C1 segment of cervical spinal cord (tissue), 14 donors: ENCODE measurements at places on chromosomes 16 and 17.
A peak's percentile ranks its signal among the peaks of the same experiment; 100 is the strongest.

- no peak for DNase-seq
These were observed 115.1 kb downstream of the ABCA8 start for GRCh38 chr17:68840073-68840472.

- no peak for DNase-seq
These were observed 27.7 kb upstream of the CCDC182 start for GRCh38 chr17:57772774-57773173.

- no peak for DNase-seq
These were observed 280.9 kb upstream of the TNRC6C start for GRCh38 chr17:77677630-77678029.

GRCh38 chr17:42288803-42289610, 709 bp downstream of the STAT5A start:
- DNase-seq = peak; percentile 21

GRCh38 chr17:74738051-74738996, 1.3 kb downstream of the RAB37 start:
- DNase-seq = no peak

GRCh38 chr17:77391668-77392375, 251.1 kb downstream of the SEC14L1 start:
- no peak for DNase-seq

DNA sequence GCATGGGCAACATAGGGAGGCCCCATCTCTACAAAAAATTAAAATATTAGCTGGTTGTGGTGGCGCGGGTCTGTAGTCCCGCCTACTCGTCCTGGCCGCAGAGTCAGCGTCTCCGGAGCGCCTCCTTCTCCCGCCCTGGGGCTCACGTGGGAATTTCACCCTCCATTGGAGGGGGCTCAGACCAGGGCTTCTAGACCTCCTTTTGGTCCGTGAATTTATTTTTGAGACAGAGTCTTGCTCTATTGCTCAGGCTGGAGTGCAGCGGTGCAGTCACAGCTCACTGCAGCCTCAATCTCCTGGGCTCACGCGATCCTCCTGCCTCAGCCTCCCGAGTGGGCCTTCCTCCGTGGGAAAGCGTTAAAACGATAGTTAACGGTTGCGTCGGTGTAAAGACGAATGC, 394 bp upstream of the NME4 start:
- no peak for DNase-seq

DNA sequence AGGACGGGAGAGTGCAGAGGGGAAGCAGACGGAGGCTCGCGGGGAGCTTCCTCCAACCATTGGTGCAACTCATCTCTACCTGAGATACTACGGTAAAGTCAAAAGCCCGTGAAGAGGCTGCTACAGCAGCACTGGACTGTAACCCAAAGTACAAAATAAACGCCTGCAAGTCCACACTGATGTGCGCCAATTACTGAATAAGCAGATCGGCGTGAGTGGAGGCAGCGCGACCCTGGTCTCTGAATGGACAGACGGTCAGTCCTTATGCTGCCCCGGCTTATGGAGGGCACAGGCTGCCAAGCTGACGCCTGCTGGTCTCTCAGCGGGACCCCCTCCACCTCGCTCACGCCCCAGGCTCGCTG, 58.5 kb downstream of the LMF1 start:
- no peak for DNase-seq

DNA sequence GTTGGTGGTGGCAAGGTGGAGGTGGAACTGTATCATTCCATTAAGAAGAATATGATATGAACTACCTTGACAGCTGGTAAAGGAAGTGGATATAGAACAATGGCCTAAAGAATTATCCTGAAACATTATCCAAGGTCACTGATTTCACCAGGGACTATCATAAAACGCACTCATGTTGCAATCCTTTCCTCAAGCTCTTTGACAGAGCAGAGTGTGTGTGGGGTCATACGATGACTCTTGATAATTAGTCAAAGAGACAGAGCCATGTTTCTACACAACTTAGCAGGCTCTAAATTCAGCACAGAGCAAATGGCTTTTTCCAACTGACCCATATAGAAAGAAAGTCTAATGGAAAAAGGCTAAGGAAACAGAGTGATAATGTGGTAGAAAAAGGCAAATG, 126.4 kb upstream of the ANKFN1 start:
- DNase-seq = no peak

- no peak for DNase-seq
These were observed 28.2 kb upstream of the BRD7 start for GRCh38 chr16:50396761-50397535.

- no peak for DNase-seq
These were observed 214.9 kb upstream of the MPHOSPH6 start for GRCh38 chr16:82384949-82385348.

DNA sequence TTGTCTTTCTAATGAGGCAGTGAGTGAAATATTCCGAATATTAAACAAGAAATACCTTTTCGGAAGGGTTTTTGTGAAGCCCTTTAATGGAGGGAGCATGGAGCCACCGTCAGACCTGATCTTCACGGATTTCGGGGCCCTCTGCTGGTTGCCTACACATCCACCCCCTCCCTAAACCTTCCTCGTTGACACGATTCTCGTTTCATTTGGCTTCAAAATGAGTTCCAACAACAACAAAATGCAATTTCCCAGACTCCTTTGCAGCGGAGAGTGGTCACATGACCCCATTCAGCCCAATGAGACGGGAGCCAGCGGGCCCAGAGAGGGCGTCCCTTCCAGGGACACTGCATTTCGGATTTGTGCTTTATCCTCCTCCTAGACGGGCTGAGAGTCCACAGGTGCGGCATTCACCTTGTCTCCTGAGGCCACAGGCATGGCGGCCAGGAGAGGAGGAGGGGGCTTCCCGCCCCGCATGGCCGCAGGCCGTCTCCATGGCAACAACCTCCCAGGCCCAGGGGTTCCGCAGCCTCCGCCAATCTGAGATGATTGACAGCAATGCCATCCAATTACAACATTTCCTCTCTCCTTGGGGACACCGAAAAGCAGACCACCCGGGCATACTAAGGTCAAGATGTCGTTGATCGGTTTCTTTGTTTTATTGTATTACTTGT, 259.8 kb downstream of the C16orf95 start:
- DNase-seq = no peak

DNA sequence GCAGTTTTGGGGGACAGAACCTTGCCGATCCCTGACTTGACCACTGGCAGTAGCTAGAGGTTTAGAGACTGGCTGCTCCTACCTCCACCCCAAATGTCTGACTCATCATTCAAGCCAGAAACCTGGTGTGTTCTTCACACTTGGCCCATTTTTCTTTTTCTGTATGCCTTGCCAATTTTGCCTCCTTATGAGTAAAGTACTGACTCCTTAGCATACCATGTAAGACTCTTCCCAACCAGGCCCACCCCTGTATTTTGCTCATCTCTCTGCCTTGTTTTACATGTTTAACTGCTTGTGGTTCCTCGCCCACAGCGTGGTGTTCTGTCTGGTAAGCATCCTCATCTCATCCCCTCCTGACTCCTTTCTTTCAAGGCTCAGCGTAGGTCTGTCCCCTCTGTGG, 37.9 kb downstream of the NUP88 start:
- DNase-seq = no peak

GRCh38 chr16:63808730-63809129, 1313.1 kb downstream of the CDH11 start:
- DNase-seq = no peak

- no peak for DNase-seq
These were observed 1.1 kb upstream of the RAB40B start for GRCh38 chr17:82699551-82699950.

GRCh38 chr16:50501986-50502615, 46.1 kb upstream of the NKD1 start:
- DNase-seq = no peak

DNA sequence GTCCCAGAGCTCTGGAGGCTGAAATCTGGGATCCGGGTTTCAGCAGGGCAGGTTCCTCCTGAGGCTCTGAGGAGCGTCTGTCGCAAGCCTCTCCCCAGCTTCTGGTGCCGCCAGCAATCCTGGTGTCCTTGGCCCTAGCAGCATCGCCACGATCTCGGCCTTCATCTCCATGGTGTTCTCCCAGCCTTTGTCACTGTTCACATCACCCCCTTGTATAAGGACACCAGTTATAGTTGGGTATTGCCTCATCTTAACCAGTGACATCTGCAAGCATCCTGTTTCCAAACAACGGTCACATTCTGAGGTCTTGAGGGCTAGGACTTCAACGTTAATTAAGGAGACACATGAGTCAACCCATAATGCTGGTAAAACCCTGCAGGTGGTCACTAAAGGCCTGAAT, 2.8 kb upstream of the PPP1R27 start:
- DNase-seq = no peak

DNA sequence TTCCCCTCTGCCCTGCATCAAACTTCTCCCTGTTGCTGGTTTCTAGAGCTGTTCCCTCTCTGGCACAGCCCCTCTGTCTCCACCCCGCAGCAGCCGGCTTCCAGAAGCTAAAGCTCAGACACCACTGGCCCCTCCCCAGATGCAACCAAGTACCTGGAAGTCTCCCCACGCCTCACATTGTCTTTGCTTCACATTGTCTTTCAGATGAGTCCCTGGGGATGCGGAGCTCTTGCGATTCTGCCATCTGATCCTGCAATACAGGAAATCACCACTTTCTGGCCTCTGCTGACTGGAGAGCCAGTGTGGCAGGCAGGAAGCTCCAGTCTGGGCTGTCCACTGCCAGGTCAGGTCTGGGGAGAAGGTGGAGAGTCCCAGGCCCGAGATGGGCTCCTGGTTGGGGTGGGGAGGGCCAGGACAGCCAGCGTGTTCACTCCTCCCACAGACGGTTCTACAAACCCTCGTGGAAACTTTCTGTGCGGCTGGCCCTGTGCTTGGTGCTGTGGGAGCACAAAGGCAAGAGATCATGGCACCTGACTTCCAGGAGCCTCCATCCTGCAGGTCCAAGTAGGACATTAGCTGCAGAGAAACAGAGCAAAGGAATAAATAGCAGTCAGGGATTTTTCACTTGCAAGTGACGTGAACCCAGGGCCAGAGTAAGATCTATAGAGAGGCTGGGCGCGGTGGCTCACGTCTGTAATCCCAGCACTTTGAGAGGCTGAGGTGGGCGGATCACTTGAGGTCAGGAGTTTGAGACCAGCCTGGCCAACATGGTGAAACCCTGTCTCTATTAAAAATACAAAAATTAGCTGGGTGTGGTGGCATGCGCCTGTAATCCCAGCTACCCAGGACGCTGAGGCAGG, 47.9 kb upstream of the MAP3K14 start:
- no peak for DNase-seq

- peak; percentile 5 for DNase-seq
These were observed 40.8 kb downstream of the CYB5B start for GRCh38 chr16:69465083-69465721.

DNA sequence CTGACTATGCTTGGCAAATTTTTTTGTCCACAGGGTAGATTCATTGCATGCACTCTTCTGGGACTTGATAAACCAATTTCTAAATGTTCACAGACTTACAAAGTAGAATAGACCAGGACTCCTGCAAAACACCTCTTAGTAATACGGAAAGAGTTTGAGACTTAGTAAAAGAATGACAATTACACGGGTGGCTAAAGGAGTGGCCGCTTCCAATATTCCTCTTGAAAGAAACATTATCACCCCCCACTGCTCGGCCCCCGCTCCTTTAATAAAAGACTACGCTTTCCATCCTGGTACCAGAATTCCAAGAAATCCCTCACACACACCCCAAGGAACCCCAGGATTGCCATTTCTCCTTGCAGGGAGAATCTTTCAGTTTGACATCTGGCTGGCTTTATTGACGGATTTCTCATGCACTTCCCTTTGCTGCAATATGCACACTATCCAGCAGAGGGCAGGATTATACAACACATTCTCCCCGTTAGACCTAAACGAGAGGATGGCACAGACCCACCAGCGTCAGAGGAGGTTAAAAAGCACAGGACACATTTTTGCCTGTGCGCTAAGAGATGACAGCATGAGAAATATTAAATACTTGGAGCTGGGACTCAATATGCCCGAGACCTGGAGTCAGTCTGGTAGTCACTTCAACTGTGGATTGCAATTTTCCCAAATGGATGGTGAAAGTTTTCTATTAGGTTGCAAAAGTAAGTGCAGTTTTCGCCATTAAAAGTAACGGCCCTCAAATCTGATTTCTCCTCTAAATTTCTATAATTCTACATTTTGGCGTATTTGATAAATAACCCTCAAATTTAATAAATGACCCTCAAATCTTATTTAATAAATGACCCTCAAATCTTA, 46.6 kb upstream of the NUDT7 start:
- peak; percentile 35 for DNase-seq

DNA sequence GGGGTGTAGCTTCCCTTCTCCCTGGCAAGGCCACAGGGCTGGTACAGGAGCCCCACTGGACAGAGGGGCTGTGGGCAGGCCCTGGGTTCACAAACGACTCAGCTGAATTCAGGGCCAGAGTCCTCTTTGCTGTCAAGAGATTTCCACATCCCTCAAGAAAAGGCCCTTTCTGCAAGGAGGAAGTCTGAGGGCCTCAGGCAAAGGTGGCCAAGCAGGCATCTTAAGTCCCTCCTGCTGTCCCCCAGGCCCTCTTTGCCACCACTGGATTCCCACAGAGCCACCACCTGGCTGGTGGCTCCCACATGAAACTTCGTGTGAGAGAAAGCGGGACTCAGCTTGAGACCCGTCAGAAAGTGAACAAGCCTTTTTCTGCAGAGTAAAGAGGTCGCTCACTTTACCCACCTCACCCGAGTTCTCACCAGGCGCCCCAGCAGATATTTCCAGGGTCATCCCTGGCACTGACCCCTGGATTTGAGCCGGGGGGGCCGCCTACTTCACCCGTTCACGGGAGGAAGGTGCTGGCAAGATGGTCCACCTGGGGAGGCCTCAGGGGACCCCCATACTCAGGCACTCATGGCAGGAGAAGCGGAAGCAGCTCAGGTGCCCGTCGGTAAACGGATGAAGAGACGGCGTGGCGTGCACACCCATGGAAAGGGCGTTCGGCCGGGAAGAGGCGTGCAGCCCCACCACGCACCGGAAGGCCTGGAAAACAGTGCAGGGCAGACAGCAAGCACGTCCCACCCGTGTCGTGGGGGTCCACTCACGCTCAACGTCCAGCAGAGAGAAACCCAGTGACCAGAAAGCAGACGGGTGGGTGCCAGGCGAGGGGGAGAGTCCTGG, 3.6 kb downstream of the RNF166 start:
- DNase-seq = no peak

- DNase-seq = no peak
These were observed 62.2 kb downstream of the NXN start for GRCh38 chr17:917391-917811.

GRCh38 chr16:27486760-27487159, 63.0 kb downstream of the GTF3C1 start:
- DNase-seq = no peak

- no peak for DNase-seq
These were observed 54.0 kb downstream of the ANKRD11 start for GRCh38 chr16:89436366-89436765.

GRCh38 chr16:19704321-19705145, 13.5 kb downstream of the KNOP1 start:
- DNase-seq = no peak

DNA sequence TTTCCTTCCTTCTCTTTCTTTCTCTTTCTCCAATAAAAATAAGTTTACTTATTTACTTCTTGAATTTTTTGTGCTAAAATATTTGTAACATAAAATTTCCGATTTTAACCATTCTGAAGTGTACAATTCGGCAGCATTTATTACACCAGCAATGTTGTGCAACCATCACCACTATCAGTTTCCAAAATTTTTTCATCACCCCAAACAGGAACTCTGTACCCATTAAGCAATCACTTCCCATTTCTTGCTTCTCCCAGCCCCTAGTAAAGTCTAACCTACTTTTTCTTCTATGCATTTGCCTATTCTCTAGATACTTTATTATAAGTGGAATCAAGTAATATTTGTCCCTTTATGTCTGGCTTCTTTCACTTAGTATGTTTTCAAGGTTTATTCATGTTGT, 2.5 kb upstream of the HP start:
- DNase-seq = no peak
